G401 (cell line): ENCODE measurements at places on chromosomes 11 and 22. TPM values are rescaled to one million over a fixed set of nuclear protein-coding genes. Genes with fewer than 3 reads are reported as not detected.

GRCh38 chr11:24216488-24216887 is 280.4 kb upstream of the LUZP2 start:
- DNase-seq: no peak

DNA sequence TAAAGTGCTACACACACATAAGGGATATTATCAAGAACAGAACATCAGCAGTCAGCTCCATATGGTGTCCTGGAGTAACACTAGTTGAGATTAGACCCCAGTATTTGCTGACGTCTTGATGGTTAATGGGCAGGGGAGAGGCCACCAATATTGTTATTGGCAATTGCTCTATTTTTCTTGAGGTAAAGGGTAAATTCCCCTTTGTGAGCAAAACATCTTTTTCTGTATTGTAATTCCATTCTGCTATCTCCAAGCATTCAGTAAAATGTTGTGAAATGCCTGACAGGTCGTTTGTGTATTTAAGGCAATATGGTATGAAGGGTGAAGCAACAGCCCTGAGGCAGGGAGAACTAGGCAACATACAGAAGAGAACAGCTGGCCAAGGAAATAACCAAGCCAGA is 21.9 kb downstream of the PC start:
- DNase-seq: no peak

DNA sequence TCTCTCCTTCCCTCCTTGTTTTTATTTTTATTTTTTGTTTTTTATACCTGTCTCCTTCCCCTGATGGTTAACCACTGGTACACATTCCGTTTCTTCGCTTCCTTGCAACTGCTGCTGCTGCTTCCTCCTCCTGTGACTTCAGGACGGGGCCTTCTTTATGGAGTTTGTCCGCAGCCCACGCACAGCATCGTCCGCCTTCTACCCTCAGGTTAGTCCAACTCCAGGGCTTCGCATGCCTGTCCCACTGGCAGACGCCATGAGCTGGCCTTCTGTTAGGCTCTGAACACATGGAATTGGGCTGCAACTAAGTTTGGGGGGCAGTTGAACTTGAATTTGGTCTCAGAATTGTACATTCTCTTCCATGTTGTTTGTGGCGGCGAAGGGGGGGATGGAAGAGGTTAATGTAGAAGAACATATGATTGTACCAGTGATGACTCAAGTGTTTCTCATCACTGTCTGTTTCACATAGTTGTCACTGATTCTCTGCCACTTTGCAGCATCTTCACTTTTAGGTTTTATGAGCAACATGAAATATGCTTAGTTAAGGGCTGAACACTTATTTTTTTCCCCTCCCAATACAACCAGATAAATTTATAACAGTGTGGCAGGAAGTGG is 83.0 kb upstream of the YWHAH start:
- DNase-seq: no peak

DNA sequence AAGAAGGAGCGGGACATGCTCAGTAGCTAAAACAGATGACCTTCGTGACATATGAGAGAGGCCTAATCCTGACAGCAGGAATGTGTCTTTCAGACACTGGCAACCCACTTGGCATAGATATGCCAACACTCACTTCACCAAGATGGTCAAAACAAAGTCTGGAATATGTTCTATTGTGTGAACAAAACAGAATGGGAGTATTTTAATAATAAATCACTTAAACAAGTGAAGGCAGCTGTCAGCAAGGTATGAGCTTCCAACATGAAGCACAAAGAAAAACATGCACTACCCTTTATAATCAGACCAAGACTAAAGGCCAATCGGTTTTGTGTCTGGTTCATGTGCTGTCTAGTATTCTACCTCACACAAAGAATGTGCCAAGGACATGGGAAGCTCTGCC is 23.1 kb downstream of the CCDC34 start:
- no peak for DNase-seq

DNA sequence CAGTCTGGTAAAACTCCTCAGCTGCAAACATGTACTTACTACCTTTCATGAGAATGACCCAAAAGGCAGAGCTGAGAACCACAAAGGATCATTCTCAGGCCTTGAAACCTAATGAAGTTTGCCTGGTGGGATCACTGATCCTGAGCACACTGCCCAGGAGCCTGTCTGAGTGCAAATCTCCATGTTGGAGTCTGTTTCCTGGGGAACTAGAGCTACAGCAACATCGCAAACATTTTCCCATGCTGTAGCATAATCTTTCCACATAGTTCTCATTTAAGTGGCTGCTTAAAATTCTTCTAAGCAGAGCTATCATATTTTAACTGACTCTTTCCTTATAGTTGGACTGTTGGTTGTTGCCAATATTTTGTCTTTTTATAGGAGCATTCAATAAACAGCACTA is 58.5 kb downstream of the GUCY1A2 start:
- no peak for DNase-seq

GRCh38 chr11:117932426-117932825 is 3.2 kb upstream of the TMPRSS13 start:
- DNase-seq: no peak

- DNase-seq: no peak
Measured at GRCh38 chr11:46737699-46738098, 18.7 kb downstream of the F2 start.

GRCh38 chr11:43770173-43770572 is 89.6 kb downstream of the HSD17B12 start:
- DNase-seq: no peak

DNA sequence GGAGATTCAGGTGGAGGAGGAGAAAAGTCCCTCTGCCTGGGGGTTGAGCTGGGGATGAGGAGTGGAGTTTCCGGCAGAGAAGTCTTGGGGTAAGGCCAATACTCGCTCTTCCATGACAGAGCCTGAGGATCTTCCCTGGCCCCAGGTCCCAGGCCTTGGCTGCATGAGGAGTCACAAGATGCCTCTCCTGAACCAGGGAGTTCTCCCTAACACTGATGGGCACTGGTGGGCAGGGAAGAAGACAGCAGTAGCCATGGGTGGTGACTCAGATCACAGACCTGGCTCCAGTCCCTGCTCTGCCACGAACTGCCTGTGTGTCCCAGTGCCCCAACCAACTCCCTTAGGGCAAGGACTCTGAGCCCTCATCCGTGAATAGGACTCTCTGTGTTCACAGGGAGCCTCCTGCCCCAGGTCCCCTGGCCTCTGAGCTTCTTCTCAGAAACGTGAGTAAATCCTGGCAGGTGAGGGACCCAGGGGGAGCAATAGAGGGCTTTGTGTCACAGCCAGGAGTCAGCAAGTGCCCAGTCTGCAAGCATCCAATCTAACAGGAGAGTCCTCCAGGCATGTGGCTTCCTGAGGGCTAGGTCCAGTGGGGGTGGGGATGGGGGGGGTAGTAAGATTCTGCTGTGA is 45.5 kb upstream of the FTH1 start:
- DNase-seq: no peak

DNA sequence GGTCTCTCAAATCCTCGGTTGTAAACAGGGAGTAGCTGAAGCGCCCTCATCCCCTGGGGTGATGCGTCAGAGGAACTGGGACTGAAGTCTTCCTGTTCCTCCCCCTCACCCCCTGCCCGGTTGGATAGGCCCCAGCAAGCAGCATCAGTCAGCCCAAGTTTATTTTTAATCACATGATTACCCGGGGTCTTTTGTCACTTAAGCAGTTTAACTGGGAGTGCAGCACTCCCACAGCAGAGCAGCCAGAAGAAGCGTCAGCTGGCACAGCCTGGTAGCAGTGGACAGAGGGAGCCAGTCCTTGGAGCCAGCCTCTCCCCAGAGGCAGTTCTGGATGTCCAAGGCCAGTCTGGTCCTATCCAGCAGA is 342.1 kb downstream of the CTTN start:
- DNase-seq: no peak

DNA sequence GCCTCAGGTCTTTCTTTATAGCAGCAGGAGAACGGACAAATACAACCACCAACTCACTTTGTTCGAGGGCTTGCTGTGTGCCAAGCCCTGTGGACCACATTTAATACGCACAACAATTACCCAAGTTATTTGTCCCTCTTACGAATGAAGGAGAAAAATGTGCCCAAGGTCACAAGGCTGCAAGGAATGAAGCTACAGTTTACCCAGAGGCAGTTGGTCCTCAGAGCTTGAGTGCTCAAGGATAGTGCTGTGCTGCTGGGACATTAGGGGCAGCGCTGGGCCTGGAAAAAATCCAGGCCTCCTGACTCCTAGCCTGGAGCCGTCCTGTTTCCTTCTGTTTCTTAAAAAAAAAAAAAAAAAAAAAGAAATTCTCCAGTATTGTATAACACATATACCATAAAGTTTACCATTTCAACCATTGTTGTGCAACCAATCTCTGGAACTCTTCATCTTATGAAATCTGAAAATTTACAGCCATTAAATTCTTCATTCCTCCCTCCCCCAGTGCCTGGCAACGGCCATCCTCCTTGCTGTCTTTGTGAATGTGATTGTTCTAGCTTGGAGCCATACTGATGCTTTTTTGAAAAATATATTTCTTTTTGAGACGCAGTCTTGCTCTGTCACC is 1.0 kb upstream of the C11orf86 start:
- no peak for DNase-seq

DNA sequence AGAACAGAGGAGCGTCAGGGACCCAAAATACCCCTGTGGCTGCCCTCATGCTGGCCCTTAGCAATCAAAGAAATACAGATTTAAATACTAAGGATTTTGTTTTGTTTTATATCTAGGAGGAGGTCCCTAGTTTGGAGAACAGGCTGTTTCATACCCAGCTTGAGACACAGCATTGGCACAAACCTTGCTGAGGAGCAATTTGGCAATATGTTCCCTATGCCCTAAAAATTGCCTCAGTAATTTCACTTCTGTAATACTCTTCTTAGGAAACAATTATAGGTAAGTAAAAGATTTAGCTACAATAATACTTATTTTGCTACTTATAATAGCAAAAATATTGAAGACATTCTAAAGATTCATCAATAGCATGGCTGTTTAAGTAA is 37.0 kb downstream of the TSKU start:
- DNase-seq: no peak

- peak; percentile 75 for DNase-seq
Measured at GRCh38 chr22:38868886-38869381, 3.1 kb downstream of the CBX6 start.

GRCh38 chr11:22432291-22433093 is 94.3 kb downstream of the SLC17A6 start:
- DNase-seq: peak; percentile 10

DNA sequence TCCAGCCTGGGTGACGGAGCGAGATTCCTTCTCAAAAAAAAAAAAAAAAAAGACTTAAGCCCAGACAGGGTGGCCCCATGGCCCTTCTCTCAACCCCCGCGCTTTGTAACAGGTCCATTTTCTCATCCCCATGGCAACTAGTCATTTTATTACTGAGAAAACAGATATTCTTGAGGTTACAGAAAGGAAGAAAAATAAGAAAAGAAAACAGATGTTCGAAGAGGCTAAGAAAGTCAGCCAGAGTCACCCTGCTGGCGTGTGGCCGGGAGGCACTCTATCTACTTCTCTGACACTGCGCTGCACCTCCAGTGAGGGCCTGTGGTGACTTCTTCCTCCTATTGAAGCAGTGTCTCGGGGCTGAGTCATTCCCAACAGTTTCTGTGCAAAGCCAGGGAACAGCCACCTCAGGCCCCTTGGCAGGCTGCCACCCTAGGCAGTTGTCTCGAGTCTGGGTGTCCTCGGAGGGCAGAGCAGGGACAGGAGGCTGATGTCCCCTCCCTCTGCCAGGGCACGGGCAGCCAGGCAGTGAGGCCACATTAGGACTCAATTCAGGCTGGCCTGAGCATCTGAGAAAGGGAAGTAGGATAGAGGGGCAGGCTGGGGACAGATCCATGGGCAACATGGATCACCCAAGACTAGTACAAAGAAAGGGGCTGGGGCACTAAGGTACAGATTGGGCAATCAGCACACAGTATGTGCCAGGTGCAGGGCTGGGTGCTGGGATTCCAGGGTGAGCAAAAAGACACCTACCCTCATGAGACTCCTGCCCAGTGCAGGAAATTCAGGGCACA is 16.4 kb upstream of the SYVN1 start:
- DNase-seq: peak; percentile 31

DNA sequence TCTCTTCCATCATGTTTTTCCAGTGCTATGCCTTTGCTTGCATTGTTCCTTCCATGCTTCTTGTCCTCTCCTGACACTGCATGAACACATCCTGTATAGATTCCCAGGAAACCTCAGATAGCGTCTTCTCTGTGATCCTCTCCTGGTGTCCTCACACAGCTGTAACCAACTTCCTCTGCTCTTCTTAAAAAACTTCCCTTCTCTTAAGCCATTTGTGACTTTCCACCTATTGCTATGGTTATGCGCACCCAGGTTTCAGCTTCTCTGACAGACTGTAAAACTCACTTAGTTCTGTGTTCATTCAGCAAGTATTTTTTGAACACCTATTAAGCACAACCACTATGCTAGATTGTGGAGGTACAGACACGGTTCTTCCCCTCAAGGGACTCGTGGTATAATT is 5.1 kb upstream of the APLP2 start:
- DNase-seq: no peak

- DNase-seq: no peak
Measured at GRCh38 chr22:45647532-45648225, 24.0 kb upstream of the ATXN10 start.

DNA sequence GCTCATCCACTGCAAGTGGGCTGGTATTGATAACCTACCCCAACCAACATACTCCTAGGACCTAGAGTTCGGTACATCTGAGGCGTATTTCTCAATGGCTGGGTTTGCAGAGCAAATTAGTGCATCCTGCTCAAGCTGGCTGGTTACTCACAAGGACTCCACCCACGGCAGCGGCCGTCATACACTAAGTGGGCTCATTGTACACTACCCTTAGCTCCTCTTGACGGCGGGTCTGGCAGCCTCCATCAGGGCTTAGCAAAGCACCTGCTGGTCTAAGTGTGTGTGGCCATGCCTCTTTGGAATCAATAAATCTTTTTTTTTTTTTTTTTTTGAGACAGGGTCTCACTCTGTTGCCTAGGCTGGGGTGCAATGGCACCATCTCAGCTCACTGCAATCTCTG is 20.2 kb upstream of the KCNJ11 start:
- DNase-seq: no peak

GRCh38 chr11:73324665-73325035 is 16.6 kb downstream of the ARHGEF17 start:
- no peak for DNase-seq

- no peak for DNase-seq
Measured at GRCh38 chr22:25205847-25206246, 6.2 kb downstream of the CRYBB3 start.

- no peak for DNase-seq
Measured at GRCh38 chr22:25818541-25818940, 76.6 kb downstream of the MYO18B start.

GRCh38 chr22:22037740-22038139 is 55.2 kb upstream of the TOP3B start:
- no peak for DNase-seq

- DNase-seq: peak; percentile 43
Measured at GRCh38 chr11:67271541-67272284, 5.4 kb downstream of the GRK2 start.

- no peak for DNase-seq
Measured at GRCh38 chr11:9057007-9057406, 34.4 kb downstream of the SCUBE2 start.

- DNase-seq: no peak
Measured at GRCh38 chr11:129373489-129373953, 2.1 kb upstream of the BARX2 start.

COMT gene
- total RNA-seq: 142 and 187 TPM in 2 replicates

PDE2A gene
- total RNA-seq: not detected in 2 replicates

PLEKHA7 gene
- total RNA-seq: 0.03 and 0.37 TPM in 2 replicates

MPEG1 gene
- not detected in 2 replicates for total RNA-seq

CYP2D6 gene
- 0.95 and 3.1 TPM in 2 replicates for total RNA-seq

MMP27 gene
- not detected in 2 replicates for total RNA-seq

MDK gene
- 612 and 634 TPM in 2 replicates for total RNA-seq

MIOX gene
- 1.9 TPM in 1 of 2 replicates, not detected in the other for total RNA-seq

PRR33 gene
- total RNA-seq: not detected in 2 replicates

MPPED1 gene
- not detected in 2 replicates for total RNA-seq

ADORA2A gene
- total RNA-seq: 1.1 and 1.2 TPM in 2 replicates

AMOTL1 gene
- total RNA-seq: 33.0 and 45.9 TPM in 2 replicates

CXCR5 gene
- total RNA-seq: not detected in 2 replicates

SGSM1 gene
- not detected in 2 replicates for total RNA-seq

CD3E gene
- not detected in 2 replicates for total RNA-seq

ARSA gene
- total RNA-seq: 19.4 and 24.1 TPM in 2 replicates
